NCI-H510A (cell line): ENCODE measurements at places on chromosomes 1 and 21.
A peak's percentile ranks its signal among the peaks of the same experiment; 100 is the strongest.

- no peak for DNase-seq
These were observed 142.5 kb downstream of the RERE start for GRCh38 chr1:8674912-8675311.

- DNase-seq = no peak
These were observed 81.8 kb upstream of the HMCN1 start for GRCh38 chr1:185652348-185652747.

DNA sequence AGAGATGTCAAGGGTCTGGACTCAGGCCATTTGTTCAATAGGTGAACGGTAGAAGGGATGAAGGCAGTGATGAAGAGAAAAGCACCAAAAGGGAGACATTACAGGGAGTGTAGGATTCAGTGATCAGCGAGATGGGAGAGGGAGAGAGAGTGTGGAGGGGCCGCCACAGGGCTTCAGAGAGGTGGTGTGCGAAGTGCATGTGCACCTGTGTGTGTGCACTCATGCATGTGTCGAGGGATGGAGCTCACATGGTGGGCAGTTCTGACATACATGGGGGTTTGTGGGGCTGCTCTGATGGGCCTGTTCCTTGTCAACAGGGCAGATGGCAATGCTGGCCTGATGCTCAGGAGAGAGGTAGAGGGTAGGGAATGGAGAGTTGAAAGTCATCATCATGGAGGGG is 11.4 kb upstream of the KCNA2 start:
- no peak for DNase-seq

- DNase-seq = no peak
These were observed 32.4 kb upstream of the BSDC1 start for GRCh38 chr1:32426489-32427255.

- no peak for DNase-seq
These were observed 112.1 kb upstream of the TIAM1 start for GRCh38 chr21:31456201-31456600.

GRCh38 chr1:58902830-58903513 is 119.1 kb upstream of the JUN start:
- DNase-seq = no peak

DNA sequence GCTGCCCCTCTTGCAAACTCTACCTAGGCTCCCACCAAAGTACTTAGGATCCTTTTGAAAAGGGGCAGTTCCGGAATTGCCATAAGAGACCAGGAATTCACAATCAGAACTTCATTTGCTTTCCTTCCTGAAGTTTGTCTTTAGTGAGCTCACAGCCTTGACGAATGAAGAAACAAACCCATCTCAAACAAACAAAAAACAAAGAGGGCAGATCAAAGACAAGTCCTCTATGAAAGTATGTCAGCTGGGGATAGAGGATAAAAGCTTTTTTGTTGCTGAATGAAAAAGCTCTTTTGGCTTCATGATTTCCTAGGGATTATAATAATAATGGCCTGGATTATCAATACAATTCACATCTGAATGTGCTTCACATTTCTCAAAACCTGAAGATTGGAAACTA is 357.9 kb upstream of the DUSP10 start:
- no peak for DNase-seq

DNA sequence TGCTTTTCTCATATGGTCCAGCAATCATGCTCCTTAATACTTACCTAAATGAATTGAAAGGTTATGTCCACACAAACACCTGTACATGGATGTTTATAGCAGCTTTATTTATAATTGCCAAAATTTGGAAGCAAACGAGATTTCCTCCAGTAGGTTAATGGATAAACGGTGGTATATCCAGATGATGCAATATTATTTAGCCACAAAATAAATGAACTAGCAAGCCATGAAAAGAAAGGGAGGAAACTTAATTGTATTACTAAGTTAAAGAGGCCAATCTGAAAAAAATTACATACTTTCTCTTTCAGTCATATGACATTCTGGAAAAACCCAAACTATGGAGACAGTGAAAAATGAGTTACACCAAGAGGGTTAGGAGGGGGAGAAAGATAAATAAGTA is 76.3 kb upstream of the LRRC7 start:
- DNase-seq = no peak

DNA sequence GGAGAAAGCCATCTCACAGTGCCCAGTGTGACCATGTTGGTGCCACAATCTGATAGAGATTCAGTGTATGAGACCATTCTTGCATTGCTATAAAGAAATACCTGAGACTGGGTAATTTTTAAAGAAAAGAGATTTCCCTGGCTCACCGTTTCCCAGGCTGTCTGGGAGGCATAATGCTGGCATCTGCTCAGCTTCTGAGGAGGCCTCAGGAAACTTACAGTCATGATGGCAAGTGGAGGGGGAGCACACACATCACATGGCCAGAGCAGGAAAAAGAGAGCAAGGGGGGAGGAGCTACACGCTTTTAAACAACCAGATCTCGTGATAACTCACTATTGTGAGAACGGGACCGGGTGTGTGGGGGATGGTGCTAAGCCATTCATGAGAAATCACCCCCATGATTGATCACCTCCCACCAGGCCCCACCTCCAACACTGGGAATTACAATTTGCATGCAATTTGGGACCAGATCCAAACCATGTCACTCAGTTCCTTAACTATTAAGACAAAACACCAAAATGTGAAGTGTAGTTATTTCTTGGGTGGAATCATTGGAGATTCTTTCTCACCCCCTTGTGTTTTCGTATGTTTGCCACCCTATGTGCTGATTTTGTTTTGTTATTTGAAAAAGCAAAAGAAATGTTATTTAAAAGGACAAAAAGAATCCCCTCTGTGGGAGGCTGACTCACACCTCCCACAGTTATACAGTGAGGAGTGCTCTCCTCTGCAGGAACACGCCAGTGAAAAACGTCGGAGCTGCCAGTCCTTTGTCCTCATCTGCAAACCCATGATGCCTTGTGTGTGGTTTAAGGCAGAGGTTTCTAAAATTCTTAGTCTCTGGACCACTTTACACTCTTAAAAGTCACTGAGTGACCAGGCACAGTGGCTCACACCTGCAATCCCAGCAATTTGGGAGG is 46.9 kb upstream of the IFNLR1 start:
- DNase-seq = no peak

DNA sequence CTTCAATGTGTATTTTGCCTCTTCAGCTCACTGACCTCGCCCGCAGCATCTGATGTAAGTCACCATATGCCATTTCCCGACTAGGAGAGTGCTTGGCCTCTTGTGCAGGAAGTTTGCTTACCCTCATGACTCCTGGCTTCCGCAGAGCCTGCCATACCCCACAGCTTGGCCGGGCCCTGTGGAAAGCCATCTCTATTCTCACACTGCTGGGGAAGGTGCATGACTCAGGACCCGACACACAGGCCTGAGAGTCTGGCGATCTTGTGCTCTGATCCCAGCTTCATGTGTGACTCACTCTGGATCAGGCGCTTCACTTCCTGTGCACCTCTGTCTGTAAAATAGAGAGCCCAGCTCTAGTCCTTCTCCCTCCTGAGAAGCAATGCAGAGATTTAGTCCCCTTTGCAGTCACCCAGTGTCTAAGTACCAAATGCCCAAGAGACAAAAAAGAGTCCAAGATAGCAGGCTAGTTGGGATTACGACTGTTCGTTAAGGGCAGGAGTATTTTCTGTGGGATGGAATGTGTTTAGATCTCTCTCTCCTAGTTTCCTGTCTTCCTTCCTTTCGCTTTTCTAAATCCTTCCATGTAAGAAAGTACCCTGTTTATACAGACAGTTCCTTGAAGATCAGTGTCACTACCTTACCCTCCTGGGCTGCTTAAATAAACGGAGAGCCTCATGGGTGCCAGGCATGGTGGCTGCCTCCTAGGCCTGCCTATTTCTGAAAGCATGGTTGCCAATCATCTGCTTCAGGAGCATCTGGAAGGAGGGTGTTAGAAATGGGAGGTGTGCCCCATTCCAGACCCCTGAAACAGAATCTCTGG is 62.8 kb upstream of the KIF26B start:
- no peak for DNase-seq

GRCh38 chr1:207861442-207862177 is 49.3 kb downstream of the CD34 start:
- no peak for DNase-seq

- no peak for DNase-seq
These were observed 28.5 kb upstream of the CREG1 start for GRCh38 chr1:167582064-167582463.

- no peak for DNase-seq
These were observed 85.5 kb upstream of the S1PR1 start for GRCh38 chr1:101151286-101151685.

- no peak for DNase-seq
These were observed 32.9 kb downstream of the FAM78B start for GRCh38 chr1:166133857-166134256.

- no peak for DNase-seq
These were observed 197.8 kb downstream of the HIVEP3 start for GRCh38 chr1:41720861-41721410.

- peak; percentile 77 for DNase-seq
These were observed 49.9 kb downstream of the C8B start for GRCh38 chr1:56915960-56916359.

DNA sequence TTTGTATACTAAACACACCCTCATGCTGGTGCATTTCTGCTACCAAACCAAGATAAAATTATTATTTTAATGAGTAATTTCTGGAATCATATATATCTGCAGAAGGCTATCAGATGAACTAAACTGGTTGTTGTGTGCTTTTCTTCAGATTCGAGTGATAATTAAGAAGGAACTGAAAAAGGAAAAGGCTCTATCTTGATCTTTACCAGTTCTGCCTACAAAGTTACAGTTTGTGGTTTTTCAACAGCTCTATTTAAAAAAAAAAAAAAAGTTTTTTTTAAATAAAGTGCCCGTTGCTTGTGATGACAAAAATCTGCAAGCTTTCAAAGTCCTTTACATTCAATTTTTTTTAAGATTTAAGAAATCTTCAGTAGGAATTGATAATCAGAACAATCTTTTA is 13.6 kb downstream of the DENND1B start:
- no peak for DNase-seq

- DNase-seq = no peak
These were observed 39.2 kb downstream of the EIF2B3 start for GRCh38 chr1:44947063-44947773.
